ENCODE measurements at places on chromosomes 2 and 18. TPM values are rescaled to one million over a fixed set of nuclear protein-coding genes. Genes with fewer than 3 reads are reported as not detected.

- H3K36me3 ChIP-seq, result peaks cover 49% of the 10 kb centered on the region
- H3K27ac ChIP-seq, result no peak overlapping the region
- H3K4me3 ChIP-seq, result no peak overlapping the region
Measured at GRCh38 chr2:183157131-183157530, 32.9 kb downstream of the NUP35 start.

DNA sequence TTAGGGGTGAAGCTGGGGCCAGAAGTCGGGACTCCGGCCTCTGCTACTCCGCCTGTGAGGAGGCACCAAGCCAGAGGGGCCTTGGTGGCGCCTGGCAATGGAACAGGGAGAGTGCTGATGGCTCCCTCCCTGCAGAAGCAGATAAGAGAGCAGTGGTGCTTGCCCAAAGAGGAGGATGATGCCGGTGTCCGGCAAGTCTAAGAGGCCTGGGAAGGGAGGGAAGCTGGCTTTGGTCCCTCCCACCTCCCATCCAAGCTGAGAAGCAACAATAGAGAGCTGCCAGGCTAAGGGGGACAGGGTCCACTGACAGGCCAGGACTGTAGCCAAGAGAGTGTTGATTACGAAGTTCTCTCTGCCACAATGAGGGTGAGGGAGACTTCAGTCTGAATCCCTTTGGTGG is 479.5 kb downstream of the TNS1 start:
- no peaks in the 10 kb centered on the region for H3K27me3 ChIP-seq
- no peaks in the 10 kb centered on the region for H3K4me1 ChIP-seq
- H3K27ac ChIP-seq, result no peak overlapping the region

DNA sequence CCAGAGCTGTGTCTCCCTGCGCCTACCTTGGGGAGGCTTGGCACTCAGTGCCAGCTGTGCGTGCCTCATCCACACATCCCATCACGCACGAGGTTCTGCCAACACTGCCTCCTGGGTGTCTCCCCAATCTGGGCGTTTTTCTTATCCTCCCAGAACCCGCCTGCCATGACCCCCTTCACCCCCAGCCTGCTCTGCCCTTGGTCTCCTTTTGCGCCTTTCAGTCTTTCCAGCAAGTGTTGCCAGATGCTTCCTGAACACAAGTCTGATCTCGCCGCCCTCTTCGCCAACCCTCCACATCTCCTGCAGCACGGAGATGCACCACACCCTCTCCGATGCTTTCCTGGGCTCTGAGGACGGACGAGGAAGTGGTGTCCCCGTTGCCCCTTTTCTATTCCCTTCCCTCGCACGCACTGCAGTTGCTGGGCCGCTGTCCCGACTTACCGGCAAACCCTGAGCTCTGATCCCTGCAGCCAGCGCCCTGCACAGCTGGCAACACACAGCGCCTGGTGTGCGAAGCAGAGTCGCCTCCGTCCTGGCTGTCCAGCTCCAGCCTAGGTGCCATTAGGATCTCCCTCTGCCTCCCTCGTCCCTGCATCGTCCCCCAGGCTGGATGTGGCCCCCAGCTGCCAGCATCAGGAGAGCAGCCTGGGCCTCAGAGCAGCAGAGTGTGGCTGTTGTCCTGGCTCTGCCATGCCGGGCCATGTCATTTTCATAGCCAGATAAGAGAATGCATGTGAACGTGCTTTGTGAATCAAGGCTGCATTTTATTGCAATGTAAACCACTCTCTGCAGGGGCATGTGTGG is 22.6 kb upstream of the ALLC start:
- H3K4me1 ChIP-seq, result no peaks in the 10 kb centered on the region
- H3K27ac ChIP-seq, result no peak overlapping the region
- peak; percentile 19 for DNase-seq
- no peaks in the 10 kb centered on the region for H3K27me3 ChIP-seq

GRCh38 chr2:118942031-118942430 is at the start of gene MARCO:
Gene MARCO, plus strand, starts transcription at chr2:118942194. Its CDS starts 107 bp downstream, at chr2:118942301.
- H3K4me3 ChIP-seq, result no peak within 1 kb of the TSS
- H3K36me3 ChIP-seq, result no peaks in the 10 kb centered on the region
- no peak within 1 kb of the TSS for H3K27ac ChIP-seq
- no peak for DNase-seq
- H3K4me1 ChIP-seq, result no peaks in the 10 kb centered on the region

GRCh38 chr2:229380101-229380625 is 109.1 kb upstream of the PID1 start:
- no peaks in the 10 kb centered on the region for H3K4me1 ChIP-seq
- no peak overlapping the region for H3K4me3 ChIP-seq
- H3K36me3 ChIP-seq, result no peaks in the 10 kb centered on the region

DNA sequence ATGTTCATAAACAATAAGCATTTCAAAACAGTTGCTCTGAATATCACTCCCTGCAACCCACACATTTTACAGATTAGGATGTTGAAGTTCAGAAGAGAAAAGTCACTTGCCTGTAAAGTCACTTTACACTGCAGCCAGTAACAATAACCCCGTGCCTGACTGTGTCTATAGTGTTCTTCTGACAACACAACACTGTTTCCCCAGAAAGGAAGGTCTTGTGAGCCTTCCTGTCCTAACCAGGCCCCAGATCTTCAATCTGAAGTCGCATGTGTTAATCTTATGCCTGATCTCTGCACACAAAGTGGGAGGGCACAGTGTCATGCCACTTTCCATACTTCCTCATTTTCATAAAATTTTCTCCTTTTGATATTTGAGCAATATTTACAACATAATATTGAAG is 120.2 kb downstream of the FEZ2 start:
- H3K27ac ChIP-seq, result no peak overlapping the region
- peaks cover 29% of the 10 kb centered on the region for H3K4me1 ChIP-seq
- H3K36me3 ChIP-seq, result peaks cover 37% of the 10 kb centered on the region
- H3K4me3 ChIP-seq, result no peak overlapping the region
- no peaks in the 10 kb centered on the region for H3K27me3 ChIP-seq

DNA sequence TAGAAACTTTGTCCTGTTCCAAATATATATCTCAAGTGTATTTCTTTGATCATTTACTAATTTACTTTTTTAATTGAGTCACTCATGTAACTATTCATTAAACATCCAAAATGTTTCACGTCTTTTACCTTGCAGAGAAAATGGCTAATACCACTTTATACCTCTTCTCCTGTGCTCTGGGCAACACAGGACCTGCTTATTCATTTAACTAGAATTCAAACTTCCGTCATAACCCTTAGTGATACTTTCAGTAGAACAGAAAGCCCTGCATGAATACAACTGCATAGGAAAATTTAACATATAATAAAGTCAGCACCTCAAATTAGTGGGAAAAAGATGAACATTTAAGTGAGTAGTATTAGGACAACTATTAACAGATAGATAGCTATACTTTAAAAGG is 205.2 kb downstream of the MREG start:
- DNase-seq, result no peak
- no peaks in the 10 kb centered on the region for H3K36me3 ChIP-seq

Gene TP53I3
- 13.9 TPM for total RNA-seq

DNA sequence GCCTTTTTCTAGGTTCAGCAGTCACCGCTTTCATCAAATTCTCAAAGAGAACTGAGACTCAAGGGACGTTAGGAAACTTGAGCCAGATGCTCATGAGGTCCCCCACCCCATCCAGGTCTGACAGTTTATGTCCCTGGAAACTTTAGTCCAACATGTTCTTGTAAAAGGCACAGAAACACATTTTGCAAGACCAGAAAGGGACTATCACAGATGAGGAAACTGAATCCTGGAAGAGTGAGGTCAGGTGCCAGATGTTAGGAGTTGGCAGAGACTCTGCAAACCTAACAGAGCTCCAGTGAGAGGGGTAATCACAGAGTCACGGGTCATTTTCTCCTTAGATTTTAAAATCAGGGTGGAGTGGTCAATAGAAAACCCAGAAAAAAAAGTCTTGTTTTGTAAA is 76.6 kb downstream of the RDH14 start:
- no peaks in the 10 kb centered on the region for H3K36me3 ChIP-seq
- peak; percentile 32 for DNase-seq
- peaks cover 7% of the 10 kb centered on the region for H3K4me1 ChIP-seq

- H3K36me3 ChIP-seq, result peaks cover 8% of the 10 kb centered on the region
- H3K27me3 ChIP-seq, result no peaks in the 10 kb centered on the region
- no peak overlapping the region for H3K27ac ChIP-seq
- DNase-seq, result no peak
- H3K4me3 ChIP-seq, result no peak overlapping the region
Measured at GRCh38 chr2:128275498-128276045, 43.1 kb downstream of the HS6ST1 start.

DNA sequence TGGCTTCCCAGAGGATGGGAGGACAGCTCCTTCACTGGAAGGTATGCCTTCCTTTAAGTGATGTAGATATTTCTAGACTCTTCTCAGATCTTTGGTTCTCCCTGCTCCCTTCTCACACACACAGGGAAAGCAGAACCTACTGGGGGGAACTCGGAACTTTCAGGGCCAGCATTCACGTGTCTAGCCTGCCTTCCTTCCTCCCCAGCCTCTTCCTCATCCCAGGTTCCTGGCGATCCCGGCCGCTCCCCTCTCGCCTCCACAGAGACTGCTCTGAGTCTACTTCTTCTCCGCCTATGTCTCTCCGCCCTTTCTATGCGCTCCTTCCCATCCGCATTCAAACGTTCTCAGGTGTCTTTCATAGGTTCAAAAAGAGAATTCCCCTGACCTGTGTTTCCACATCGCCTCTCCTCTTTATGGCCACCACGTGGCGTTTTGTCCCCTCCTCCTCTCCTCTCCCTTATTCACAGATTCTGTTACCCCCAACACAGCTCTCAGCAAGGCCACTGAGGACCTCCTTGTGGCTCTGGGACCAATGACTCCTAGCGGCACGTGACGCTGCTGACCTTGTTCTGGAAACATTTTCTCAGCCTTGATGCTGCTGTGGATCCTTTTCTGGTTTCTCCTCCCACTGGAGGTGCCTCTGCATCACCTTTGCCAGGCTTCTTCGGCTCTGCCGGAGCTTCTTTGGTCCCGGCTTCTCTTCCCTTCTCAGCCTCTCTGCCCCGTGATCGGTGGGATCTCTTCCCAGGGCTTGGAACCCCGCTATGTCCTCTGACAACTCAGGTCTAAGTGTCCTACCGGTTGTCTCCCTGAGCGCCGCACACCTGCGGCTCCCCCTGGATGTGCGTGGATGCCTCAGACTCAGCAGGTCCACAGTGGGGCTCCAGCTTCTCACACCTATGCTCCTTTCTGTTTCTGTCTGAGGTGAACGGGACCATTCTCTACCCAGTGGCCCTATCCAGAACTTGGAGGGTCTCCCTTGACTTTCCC is 77.5 kb downstream of the VAPA start:
- H3K36me3 ChIP-seq, result no peaks in the 10 kb centered on the region
- H3K27ac ChIP-seq, result no peak overlapping the region
- H3K27me3 ChIP-seq, result no peaks in the 10 kb centered on the region
- H3K4me3 ChIP-seq, result no peak overlapping the region
- peaks cover 7% of the 10 kb centered on the region for H3K4me1 ChIP-seq
